ENCODE measurements at places on chromosomes 6 and 20. TPM values are rescaled to one million over a fixed set of nuclear protein-coding genes. Genes with fewer than 3 reads are reported as not detected.

GRCh38 chr6:156827382-156827781 is 50.2 kb downstream of the ARID1B start:
- peaks cover 16% of the 10 kb centered on the region for H3K36me3 ChIP-seq
- DNase-seq: no peak
- peaks cover 75% of the 10 kb centered on the region for H3K4me1 ChIP-seq
- H3K4me3 ChIP-seq: no peak overlapping the region

DNA sequence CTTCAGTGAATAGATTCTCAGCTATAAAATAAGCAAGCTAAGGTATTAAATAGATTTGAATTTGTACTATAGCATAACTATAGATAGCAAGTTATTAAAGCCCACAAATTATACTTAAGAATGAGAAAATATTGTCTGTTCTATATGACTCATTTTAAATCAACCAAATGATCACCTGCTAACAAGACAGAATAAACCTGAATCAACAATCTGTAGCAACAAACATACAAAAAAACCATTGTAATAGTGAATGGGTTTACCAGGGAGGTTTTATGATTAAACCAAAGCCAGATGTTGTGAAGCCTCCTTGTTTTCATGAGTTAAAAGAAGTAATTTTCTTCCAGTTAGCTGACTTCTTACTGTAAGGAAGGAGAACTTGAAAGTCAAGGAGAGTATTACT is 71.9 kb upstream of the HTR1B start:
- no peaks in the 10 kb centered on the region for H3K36me3 ChIP-seq
- no peaks in the 10 kb centered on the region for H3K4me1 ChIP-seq
- no peak for DNase-seq
- H3K27me3 ChIP-seq: no peaks in the 10 kb centered on the region
- no peak overlapping the region for H3K27ac ChIP-seq

DNA sequence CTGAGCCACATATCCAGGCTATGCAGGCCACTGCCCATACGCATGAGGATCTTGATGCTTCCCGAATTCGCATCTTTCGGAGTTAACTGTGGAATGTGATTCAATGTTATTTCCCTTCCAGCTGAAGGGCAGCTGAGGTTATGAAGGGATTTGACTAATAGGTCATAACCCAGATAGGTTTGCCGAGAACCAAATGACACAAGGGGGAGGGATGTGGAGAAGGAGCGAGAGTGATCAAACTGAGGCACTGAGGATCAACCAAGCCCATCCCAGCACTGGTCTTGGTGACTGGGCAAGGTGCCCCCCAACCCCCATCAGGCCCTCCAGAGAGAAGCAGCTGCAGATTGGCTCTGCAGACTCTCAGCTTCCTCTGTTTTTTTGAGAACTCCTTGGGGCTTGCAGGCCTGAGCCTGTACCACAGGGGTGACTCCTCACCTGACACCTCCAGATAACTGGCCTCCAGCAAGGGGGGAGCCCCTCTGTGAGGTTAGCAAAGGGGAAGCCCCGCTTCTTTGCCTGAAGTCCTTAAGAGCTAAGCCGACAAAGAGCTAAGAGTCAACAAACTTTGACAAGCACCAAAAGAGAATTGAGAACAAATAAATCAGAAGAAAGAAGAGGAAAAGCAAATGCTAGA is 185.9 kb downstream of the PDE7B start:
- no peak overlapping the region for H3K27ac ChIP-seq
- no peaks in the 10 kb centered on the region for H3K36me3 ChIP-seq
- peaks cover 15% of the 10 kb centered on the region for H3K4me1 ChIP-seq
- DNase-seq: peak; percentile 77
- H3K4me3 ChIP-seq: no peak overlapping the region

- no peak for DNase-seq
- no peak overlapping the region for H3K4me3 ChIP-seq
- H3K27me3 ChIP-seq: no peaks in the 10 kb centered on the region
- no peaks in the 10 kb centered on the region for H3K36me3 ChIP-seq
- no peaks in the 10 kb centered on the region for H3K4me1 ChIP-seq
- no peak overlapping the region for H3K27ac ChIP-seq
Observed at GRCh38 chr6:55941702-55942101, 66.3 kb upstream of the BMP5 start.

SCUBE3 gene
- not detected for total RNA-seq

HTR1E gene
- total RNA-seq: not detected

CLDN20 gene
- total RNA-seq: not detected

DNA sequence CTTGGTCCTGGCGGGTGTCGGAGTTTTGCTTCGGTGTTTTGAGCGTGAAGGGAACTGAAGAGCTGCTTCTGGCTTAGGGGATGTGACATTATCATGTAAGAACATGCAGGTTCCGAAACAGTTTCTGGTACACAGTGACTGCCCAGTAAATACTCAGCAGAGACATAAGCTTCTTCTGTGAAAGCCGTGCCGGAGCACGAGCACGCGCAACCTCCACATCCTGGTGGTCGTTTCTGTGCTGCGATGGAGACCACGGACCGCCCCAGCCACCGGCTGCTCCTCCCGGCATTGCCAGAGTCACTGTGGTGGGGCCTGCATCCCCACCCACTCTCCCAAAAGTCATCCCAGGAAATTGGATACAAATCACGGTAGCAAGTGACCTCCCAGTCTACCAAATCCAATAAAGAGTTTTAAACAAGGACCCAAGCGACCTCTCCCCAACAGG is 18.7 kb downstream of the KIF25 start:
- no peak overlapping the region for H3K27ac ChIP-seq
- H3K27me3 ChIP-seq: peaks cover 18% of the 10 kb centered on the region
- no peaks in the 10 kb centered on the region for H3K36me3 ChIP-seq
- H3K4me1 ChIP-seq: no peaks in the 10 kb centered on the region
- no peak for DNase-seq
- no peak overlapping the region for H3K4me3 ChIP-seq

HNF4A gene
- total RNA-seq: not detected

DNA sequence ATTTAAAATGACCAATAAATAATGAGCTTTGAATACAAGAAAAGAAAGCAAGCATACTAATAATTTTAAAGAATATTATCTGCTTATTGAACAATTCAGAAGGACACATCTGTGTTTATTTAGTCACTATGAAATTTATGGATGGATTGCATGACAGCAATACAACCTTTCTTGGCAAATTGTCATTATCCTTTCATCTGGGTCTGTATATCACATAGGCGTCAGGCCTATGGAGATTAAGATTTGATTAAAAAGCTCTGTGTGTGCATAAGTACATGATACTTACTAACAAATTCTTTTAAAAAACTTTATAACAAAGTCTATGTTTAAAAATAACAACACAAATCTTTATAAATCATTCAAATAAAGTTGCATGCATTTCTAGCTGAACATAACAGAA is 1394.4 kb downstream of the KHDRBS2 start:
- no peak overlapping the region for H3K4me3 ChIP-seq
- no peaks in the 10 kb centered on the region for H3K36me3 ChIP-seq
- H3K4me1 ChIP-seq: no peaks in the 10 kb centered on the region
- no peak overlapping the region for H3K27ac ChIP-seq

- H3K27ac ChIP-seq: no peak overlapping the region
- peaks cover 5% of the 10 kb centered on the region for H3K27me3 ChIP-seq
- H3K4me3 ChIP-seq: no peak overlapping the region
- peak; percentile 77 for DNase-seq
- no peaks in the 10 kb centered on the region for H3K4me1 ChIP-seq
- H3K36me3 ChIP-seq: peaks cover 1% of the 10 kb centered on the region
Observed at GRCh38 chr6:33126101-33126714, 50.4 kb downstream of the HLA-DPB1 start.

DNA sequence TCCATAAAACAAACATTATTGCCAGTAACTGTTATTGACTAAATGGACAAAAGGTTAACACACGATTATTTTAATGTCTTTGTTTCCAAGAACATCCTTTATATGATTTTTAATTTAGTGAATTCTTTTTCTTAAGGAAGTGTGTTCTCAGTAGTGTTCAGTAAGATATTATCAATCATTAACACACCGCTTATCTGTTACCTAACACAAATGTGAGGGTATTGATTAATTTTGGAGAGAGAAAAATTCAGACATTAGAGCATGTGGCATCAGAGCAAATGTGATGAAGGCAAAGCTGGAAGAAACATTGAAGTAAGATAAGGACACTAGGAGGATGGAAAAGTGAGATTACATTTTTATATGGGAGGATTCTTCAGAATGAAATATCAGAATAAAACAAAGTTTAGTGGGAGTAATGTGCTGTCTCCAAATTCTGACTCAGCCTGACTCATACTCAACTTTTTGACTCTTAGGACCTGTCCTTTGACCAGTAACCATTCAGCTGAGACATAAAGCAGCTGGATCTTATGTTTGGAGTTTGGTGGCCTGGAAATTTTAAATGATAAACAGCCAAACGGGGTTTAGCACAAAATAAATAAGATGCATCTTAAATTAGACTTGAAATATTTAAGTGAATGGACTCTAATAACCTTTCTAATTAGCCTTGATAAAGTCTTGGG is 348.6 kb downstream of the CD109 start:
- no peak overlapping the region for H3K4me3 ChIP-seq
- H3K27me3 ChIP-seq: no peaks in the 10 kb centered on the region
- no peak for DNase-seq

PNRC1 gene
- total RNA-seq: 110 TPM

FGD2 gene
- total RNA-seq: 0.25 TPM

GCNT2 gene
- 1.4 TPM for total RNA-seq

Measured in activated naive CD4-positive, alpha-beta T cell treated with anti-CD3 and anti-CD28 coated beads for 36 hours (primary cell).